ENCODE measurements at places on chromosomes 1 and 21. TPM values are rescaled to one million over a fixed set of nuclear protein-coding genes. Genes with fewer than 3 reads are reported as not detected.

GRCh38 chr1:113517346-113517745 lies 127.0 kb downstream of the MAGI3 start:
- no peak overlapping the region for H3K27ac ChIP-seq
- peaks cover 10% of the 10 kb centered on the region for H3K4me1 ChIP-seq
- no peaks in the 10 kb centered on the region for H3K36me3 ChIP-seq

The ATP1A4 gene
- not detected for total RNA-seq

DNA sequence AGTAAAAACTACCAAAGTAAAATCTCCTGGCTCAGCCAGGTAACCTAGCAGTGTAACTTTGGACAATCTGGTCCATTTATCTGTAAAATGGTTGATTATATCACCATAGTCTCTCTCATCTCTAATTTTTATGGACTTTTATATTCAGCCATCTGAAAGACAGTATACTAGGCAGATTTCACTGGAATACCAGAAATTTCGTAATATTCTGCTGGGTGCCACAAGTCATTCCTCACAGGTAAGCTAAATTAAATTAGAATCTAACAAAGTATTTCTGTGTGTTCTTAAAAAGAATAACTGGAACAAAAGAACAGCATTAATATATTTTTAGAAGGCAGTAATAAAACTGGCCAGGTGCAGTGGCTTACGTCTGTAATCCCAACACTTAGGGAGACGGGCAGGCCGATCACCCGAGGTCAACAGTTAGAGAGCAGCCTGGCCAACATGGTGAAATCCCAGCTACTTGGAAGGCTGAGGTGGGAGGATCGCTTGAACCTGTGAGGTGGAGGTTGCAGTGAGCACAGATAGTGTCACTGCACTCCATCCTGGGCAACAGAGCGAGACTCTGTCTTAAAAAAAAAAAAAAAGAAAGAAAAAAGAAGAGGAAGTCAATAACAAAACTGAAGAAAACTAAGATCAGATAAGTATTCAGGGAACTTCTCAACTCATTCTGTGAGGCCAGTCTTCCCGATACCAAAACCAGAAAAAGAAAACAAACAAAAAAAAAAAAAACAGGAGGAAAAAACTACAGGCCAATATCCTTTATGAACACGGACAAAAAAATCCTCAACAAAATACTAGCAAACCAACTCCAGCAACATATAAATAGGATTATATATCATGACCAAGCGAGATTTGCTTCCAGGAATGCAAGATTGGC lies 35.9 kb downstream of the PIK3R3 start:
- H3K27ac ChIP-seq = no peak overlapping the region
- H3K4me3 ChIP-seq = no peak overlapping the region
- DNase-seq = no peak
- H3K4me1 ChIP-seq = no peaks in the 10 kb centered on the region

GRCh38 chr1:190476321-190476720 lies 1.3 kb downstream of the BRINP3 start:
- H3K27me3 ChIP-seq = no peaks in the 10 kb centered on the region
- no peak overlapping the region for H3K4me3 ChIP-seq
- no peaks in the 10 kb centered on the region for H3K4me1 ChIP-seq
- H3K27ac ChIP-seq = no peak overlapping the region
- DNase-seq = no peak

- peak overlapping the region; percentile 26 for H3K4me3 ChIP-seq
- no peaks in the 10 kb centered on the region for H3K27me3 ChIP-seq
- H3K27ac ChIP-seq = no peak overlapping the region
- no peaks in the 10 kb centered on the region for H3K36me3 ChIP-seq
Observed at GRCh38 chr1:43565600-43566360, 35.1 kb downstream of the PTPRF start.

The LORICRIN gene
- total RNA-seq = not detected

GRCh38 chr1:30140566-30140965 lies 582.8 kb downstream of the MATN1 start:
- DNase-seq = no peak
- no peaks in the 10 kb centered on the region for H3K36me3 ChIP-seq
- no peak overlapping the region for H3K4me3 ChIP-seq
- H3K4me1 ChIP-seq = no peaks in the 10 kb centered on the region
- no peaks in the 10 kb centered on the region for H3K27me3 ChIP-seq

DNA sequence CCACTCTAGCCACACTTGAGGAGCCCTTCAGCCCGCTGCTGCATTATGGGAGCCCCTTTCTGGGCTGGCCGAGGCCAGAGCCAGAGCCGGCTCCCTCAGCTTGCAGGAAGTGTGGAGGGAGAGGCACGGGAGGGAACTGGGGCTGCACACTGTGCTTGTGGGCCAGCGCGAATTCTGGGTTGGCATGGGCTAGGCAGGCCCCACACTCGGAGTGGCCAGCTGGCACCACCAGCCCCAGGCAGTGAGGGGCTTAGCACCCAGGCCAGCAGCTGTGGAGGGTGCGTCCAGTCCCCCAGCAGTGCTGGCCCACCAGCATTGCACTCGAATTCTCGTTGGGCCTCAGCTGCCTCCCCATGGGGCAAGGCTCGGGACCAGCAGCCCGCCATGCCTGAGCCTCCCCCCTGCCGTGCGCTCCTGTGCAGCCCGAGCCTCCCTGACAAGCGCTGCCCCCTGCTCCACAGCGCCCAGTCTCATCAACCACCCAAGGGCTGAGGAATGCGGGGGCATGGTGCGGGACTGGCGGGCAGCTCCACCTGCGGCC lies 785.9 kb upstream of the TPTE start:
- H3K27ac ChIP-seq = no peak overlapping the region
- H3K4me1 ChIP-seq = no peaks in the 10 kb centered on the region
- H3K36me3 ChIP-seq = no peaks in the 10 kb centered on the region
- no peak for DNase-seq

GRCh38 chr1:68011657-68012375 lies 38.6 kb downstream of the DIRAS3 start:
- H3K4me1 ChIP-seq = no peaks in the 10 kb centered on the region
- no peak overlapping the region for H3K4me3 ChIP-seq
- no peaks in the 10 kb centered on the region for H3K36me3 ChIP-seq
- no peak for DNase-seq
- no peak overlapping the region for H3K27ac ChIP-seq

- no peak overlapping the region for H3K4me3 ChIP-seq
- no peak overlapping the region for H3K27ac ChIP-seq
- DNase-seq = no peak
- peaks cover 21% of the 10 kb centered on the region for H3K4me1 ChIP-seq
Observed at GRCh38 chr1:53246261-53247134, 8.2 kb upstream of the MAGOH start.

The RGS16 gene
- total RNA-seq = 22.2 TPM

GRCh38 chr1:150906329-150906728 lies 19.4 kb downstream of the CTXND2 start:
- DNase-seq = no peak
- H3K27ac ChIP-seq = no peak overlapping the region

- H3K4me1 ChIP-seq = peaks cover 19% of the 10 kb centered on the region
- no peaks in the 10 kb centered on the region for H3K27me3 ChIP-seq
- no peak overlapping the region for H3K27ac ChIP-seq
Observed at GRCh38 chr1:58982259-58982998, 198.6 kb upstream of the JUN start.

GRCh38 chr21:44710756-44711326 lies 531 bp downstream of the TSPEAR start:
- H3K27me3 ChIP-seq = peaks cover 9% of the 10 kb centered on the region
- H3K4me1 ChIP-seq = peaks cover 16% of the 10 kb centered on the region
- H3K27ac ChIP-seq = no peak overlapping the region
- H3K36me3 ChIP-seq = no peaks in the 10 kb centered on the region
- DNase-seq = peak; percentile 75

GRCh38 chr1:36866169-36866814 lies 168.0 kb downstream of the GRIK3 start:
- no peaks in the 10 kb centered on the region for H3K36me3 ChIP-seq
- H3K27me3 ChIP-seq = no peaks in the 10 kb centered on the region
- DNase-seq = no peak
- no peak overlapping the region for H3K4me3 ChIP-seq
- H3K4me1 ChIP-seq = no peaks in the 10 kb centered on the region

The XCL2 gene
- not detected for total RNA-seq

The PROX1 gene
- 36.9 TPM for total RNA-seq

The ERG gene
- total RNA-seq = 25.1 TPM

GRCh38 chr1:19390166-19390850 lies 78.2 kb downstream of the SLC66A1 start:
- H3K27me3 ChIP-seq = no peaks in the 10 kb centered on the region
- no peak overlapping the region for H3K4me3 ChIP-seq
- peaks cover 4% of the 10 kb centered on the region for H3K36me3 ChIP-seq
- peaks cover 52% of the 10 kb centered on the region for H3K4me1 ChIP-seq
- H3K27ac ChIP-seq = peak overlapping the region; percentile 56
- DNase-seq = no peak

GRCh38 chr1:47751996-47752451 lies 245.2 kb downstream of the TRABD2B start:
- DNase-seq = peak; percentile 82
- H3K27ac ChIP-seq = no peak overlapping the region
- H3K36me3 ChIP-seq = no peaks in the 10 kb centered on the region
- H3K27me3 ChIP-seq = no peaks in the 10 kb centered on the region
- H3K4me3 ChIP-seq = no peak overlapping the region
- peaks cover 10% of the 10 kb centered on the region for H3K4me1 ChIP-seq

GRCh38 chr1:185790194-185790735 lies 56.1 kb downstream of the HMCN1 start:
- H3K4me3 ChIP-seq = no peak overlapping the region
- no peaks in the 10 kb centered on the region for H3K27me3 ChIP-seq
- no peak for DNase-seq
- no peaks in the 10 kb centered on the region for H3K4me1 ChIP-seq
- no peak overlapping the region for H3K27ac ChIP-seq

DNA sequence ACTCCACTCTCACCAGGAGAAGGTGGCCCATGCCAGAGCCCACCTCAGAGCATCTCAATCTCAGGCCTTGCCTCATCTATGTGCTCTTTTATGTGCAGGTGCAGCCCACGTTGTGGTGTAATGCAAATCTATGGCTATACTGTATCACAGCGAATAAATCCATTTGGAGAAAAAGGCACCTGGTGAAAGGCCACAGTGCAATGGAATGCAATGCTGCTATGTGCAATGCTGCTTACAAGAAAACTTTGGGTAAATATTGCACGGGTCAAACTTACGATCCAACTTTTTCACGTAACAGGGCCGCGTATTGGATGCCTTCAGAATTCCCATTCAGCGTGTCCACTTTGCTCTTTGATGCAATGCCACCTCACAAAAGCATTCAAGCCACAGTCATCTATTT lies 13.5 kb downstream of the ZBTB18 start:
- H3K4me1 ChIP-seq = no peaks in the 10 kb centered on the region
- no peaks in the 10 kb centered on the region for H3K27me3 ChIP-seq
- DNase-seq = no peak
- H3K27ac ChIP-seq = no peak overlapping the region

DNA sequence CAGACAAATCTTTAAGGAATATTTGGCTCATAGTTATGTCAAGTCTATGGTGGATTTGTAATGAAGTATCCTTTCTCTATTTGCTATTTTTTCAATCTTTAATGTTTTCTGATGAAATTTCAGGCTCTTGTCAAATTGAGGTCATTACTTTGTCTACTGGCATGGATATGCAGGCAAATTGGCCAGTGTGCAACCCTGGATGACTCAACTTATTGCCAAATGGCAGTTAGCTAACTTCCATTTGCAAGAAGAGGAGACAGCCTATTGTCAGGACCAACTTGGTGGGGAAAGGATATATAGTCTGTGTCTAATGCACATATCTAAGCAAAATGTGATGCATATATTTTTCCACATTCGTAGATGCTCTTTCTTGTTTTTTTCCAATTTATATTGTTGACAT lies 530.5 kb downstream of the PTBP2 start:
- no peaks in the 10 kb centered on the region for H3K36me3 ChIP-seq
- H3K4me3 ChIP-seq = no peak overlapping the region
- H3K4me1 ChIP-seq = no peaks in the 10 kb centered on the region
- H3K27ac ChIP-seq = no peak overlapping the region
- H3K27me3 ChIP-seq = no peaks in the 10 kb centered on the region

- no peak overlapping the region for H3K4me3 ChIP-seq
- no peak for DNase-seq
- H3K4me1 ChIP-seq = no peaks in the 10 kb centered on the region
- no peaks in the 10 kb centered on the region for H3K36me3 ChIP-seq
Observed at GRCh38 chr21:45248893-45249381, 38.8 kb downstream of the POFUT2 start.

GRCh38 chr1:2160451-2161300 lies 33.9 kb downstream of the FAAP20 start:
- H3K4me3 ChIP-seq = no peak overlapping the region
- H3K36me3 ChIP-seq = no peaks in the 10 kb centered on the region
- no peaks in the 10 kb centered on the region for H3K4me1 ChIP-seq
- H3K27ac ChIP-seq = peak overlapping the region; percentile 61
- no peak for DNase-seq

- no peak overlapping the region for H3K4me3 ChIP-seq
- no peaks in the 10 kb centered on the region for H3K36me3 ChIP-seq
- H3K4me1 ChIP-seq = peaks cover 6% of the 10 kb centered on the region
- H3K27ac ChIP-seq = no peak overlapping the region
- no peaks in the 10 kb centered on the region for H3K27me3 ChIP-seq
Observed at GRCh38 chr21:42120903-42121535, 49.9 kb downstream of the UMODL1 start.

DNA sequence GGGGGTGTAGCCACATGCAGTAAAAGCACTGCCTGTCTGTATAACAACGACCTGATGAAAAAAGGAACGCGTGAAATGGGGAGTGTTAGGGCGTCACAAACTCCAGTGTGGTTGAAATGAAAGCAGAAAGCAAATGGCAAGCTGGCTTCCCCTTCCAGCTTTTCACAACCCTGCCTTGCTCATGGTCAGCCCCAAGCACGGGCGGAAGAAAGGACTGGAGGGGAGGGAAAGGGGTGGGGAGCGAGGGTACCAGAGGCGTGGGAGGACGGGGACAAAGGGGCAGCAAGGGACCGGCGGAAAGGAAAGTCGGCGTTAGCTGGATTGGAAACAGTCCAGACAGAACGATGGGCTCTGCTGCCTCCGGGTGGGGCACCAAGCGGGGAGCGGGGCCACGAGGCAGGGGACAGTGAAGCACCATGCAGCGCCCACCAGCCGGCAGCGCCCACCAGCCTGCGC lies 9.6 kb downstream of the VPS26C start:
- DNase-seq = no peak
- peak overlapping the region; percentile 32 for H3K4me3 ChIP-seq
- H3K36me3 ChIP-seq = no peaks in the 10 kb centered on the region
- H3K4me1 ChIP-seq = peaks cover 9% of the 10 kb centered on the region
- no peaks in the 10 kb centered on the region for H3K27me3 ChIP-seq
- H3K27ac ChIP-seq = peak overlapping the region; percentile 48

DNA sequence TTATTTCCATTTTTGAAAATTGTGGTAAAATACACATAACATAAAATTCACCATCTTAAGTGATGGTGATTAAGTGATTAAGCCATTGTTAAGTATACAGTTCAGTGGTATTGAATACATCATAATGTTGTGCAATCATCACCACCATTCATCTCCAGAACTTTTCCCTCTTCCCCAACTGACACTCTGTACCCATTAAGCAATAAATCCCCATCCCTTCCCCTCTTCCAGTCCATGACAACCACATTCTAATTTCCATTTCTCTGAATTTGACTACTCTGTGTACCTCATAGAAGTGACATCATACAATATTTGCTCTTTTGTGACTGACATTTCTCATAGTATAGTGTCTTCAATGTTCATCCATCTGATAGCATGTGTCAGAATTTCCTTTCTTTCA lies 124.8 kb downstream of the DISC1 start:
- H3K27me3 ChIP-seq = no peaks in the 10 kb centered on the region
- no peaks in the 10 kb centered on the region for H3K36me3 ChIP-seq
- DNase-seq = no peak

- H3K36me3 ChIP-seq = no peaks in the 10 kb centered on the region
- H3K27ac ChIP-seq = no peak overlapping the region
- no peaks in the 10 kb centered on the region for H3K27me3 ChIP-seq
- DNase-seq = no peak
- no peak overlapping the region for H3K4me3 ChIP-seq
Observed at GRCh38 chr1:65150583-65151263, 2.7 kb downstream of the AK4 start.

The SPRR2F gene
- not detected for total RNA-seq
